Sigmoid colon (tissue), 7 donors: ENCODE measurements at places on chromosomes 13 and 19. TPM values are rescaled to one million over a fixed set of nuclear protein-coding genes. Genes with fewer than 3 reads are reported as not detected.

DNA sequence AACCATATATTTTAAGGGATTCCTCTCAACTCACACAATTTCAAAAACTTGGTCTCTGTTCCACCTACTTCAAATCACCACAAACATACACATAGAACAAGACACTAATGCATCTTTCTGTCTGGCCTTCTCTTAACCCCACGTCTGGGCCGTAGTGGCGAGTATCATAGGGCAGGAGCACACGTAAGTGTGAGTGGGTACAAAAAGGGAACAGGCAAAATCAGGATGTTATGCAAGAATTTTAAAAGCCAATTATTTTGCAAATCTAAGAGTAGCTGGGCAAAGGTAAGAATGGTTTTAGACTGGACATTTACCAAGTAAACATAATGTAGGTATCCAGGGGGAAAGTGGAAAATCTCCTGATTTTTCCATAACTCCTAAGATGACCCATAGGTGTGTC is 35.1 kb downstream of the MTMR6 start:
- H3K4me3 ChIP-seq = no peak overlapping the region
- no peaks in the 10 kb centered on the region for H3K4me1 ChIP-seq
- H3K27me3 ChIP-seq = no peaks in the 10 kb centered on the region
- peaks cover 14% of the 10 kb centered on the region for H3K36me3 ChIP-seq

DNA sequence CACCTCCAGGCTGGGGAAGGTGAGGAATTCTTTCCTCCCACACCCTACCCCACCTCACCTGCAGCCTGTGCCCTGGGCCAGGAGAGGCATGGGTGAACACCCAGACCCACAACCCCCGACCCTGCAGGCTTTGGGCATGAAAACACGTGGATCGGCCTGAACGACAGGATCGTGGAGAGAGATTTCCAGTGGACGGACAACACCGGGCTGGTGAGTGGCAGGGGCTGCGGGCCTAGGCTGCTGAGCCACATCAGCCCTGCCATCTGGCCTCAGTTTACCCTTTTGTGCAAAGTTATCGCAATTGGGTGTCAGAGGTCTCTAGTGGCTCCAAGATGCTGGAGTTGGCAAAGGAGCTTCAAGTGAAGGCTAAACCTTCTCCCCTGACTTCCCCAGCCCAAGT is 28.7 kb downstream of the NCAN start:
- H3K4me1 ChIP-seq = no peaks in the 10 kb centered on the region
- H3K36me3 ChIP-seq = no peaks in the 10 kb centered on the region
- no peak for DNase-seq
- no peaks in the 10 kb centered on the region for H3K27me3 ChIP-seq

DNA sequence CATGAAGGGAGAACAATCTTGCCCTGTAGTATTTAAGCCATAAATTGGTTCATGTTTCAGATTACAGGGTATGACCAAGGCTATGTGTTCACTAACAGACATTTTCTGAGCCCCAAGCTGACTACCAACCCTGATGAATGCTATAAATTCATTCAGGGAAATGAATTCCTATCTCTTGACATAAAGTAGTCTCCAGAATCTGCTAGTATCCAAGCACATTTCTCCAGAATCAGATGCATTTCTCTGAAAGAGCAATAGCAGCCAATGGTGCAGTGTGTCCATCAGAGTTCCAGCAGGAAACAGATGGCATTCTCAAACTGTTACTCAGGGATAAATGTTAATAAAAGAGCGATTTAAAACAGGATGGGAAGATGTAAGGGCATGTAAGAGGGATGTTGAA is 226.4 kb downstream of the COG6 start:
- no peaks in the 10 kb centered on the region for H3K36me3 ChIP-seq
- no peak overlapping the region for H3K27ac ChIP-seq
- peaks cover 10% of the 10 kb centered on the region for H3K4me1 ChIP-seq

DNA sequence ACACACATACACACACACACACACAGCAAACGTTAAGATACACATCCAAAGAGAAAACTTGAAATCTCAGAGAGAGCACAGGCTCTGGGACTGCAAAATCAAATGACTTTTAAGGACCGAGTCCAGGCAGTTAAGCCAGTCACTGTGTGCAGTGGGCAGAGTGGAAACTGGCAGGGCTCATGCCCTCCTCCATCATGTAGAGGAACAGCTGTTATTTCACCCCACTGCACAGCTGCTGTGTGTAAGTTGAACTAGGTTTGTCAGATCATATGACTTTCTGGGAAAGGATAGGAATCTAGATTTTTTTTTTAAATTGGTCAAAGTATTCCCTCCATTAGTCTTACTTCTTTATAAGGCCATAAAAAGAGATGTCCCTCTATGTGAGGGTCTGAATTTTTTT is 1002.1 kb downstream of the UQCRFS1 start:
- H3K27ac ChIP-seq = no peak overlapping the region
- no peak for DNase-seq
- H3K4me3 ChIP-seq = no peak overlapping the region
- H3K36me3 ChIP-seq = no peaks in the 10 kb centered on the region

GRCh38 chr13:38897521-38897920 is 93.1 kb downstream of the STOML3 start:
- no peak for DNase-seq
- no peak overlapping the region for H3K27ac ChIP-seq
- H3K4me3 ChIP-seq = no peak overlapping the region
- no peaks in the 10 kb centered on the region for H3K27me3 ChIP-seq
- H3K36me3 ChIP-seq = no peaks in the 10 kb centered on the region
- no peaks in the 10 kb centered on the region for H3K4me1 ChIP-seq

GRCh38 chr13:64540976-64541375 is 2689.2 kb downstream of the PCDH9 start:
- no peak overlapping the region for H3K4me3 ChIP-seq
- H3K36me3 ChIP-seq = no peaks in the 10 kb centered on the region
- H3K27ac ChIP-seq = no peak overlapping the region
- no peaks in the 10 kb centered on the region for H3K27me3 ChIP-seq
- DNase-seq = no peak

DNA sequence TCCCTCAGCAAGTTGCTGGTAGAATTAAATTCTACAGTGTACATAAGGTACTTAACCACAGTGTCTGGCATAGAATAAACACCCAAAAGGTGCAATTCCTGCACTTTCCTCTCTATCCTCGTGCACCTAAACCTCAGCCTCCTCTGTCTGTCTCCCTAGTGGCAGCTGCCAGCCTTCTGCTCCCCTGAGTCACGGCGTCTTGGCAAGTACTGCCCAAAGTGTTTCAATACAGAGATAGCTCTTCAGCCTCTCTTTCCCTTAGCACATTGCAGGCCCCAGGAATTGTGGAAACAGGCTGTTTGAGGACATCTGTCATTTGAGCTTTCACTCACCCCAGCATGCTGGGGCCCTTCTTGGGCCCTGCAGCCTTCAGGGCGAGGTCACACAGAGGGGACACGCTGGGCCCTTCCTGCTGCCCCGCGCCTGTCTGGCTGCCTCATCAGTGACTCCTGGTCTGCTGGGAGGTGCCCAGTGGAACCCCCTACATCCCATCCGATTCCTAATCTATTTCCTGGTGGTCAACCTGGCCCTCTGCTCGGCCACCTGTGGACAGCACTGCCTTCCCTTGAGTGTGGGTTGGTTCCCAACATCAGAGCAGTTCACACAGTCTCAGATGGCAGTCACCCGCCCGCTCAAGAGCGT is 19.3 kb downstream of the COL4A2 start:
- no peak overlapping the region for H3K4me3 ChIP-seq
- H3K36me3 ChIP-seq = no peaks in the 10 kb centered on the region
- no peaks in the 10 kb centered on the region for H3K27me3 ChIP-seq
- no peak for DNase-seq
- H3K4me1 ChIP-seq = peaks cover 100% of the 10 kb centered on the region
- peak overlapping the region; percentile 95 for H3K27ac ChIP-seq

DNA sequence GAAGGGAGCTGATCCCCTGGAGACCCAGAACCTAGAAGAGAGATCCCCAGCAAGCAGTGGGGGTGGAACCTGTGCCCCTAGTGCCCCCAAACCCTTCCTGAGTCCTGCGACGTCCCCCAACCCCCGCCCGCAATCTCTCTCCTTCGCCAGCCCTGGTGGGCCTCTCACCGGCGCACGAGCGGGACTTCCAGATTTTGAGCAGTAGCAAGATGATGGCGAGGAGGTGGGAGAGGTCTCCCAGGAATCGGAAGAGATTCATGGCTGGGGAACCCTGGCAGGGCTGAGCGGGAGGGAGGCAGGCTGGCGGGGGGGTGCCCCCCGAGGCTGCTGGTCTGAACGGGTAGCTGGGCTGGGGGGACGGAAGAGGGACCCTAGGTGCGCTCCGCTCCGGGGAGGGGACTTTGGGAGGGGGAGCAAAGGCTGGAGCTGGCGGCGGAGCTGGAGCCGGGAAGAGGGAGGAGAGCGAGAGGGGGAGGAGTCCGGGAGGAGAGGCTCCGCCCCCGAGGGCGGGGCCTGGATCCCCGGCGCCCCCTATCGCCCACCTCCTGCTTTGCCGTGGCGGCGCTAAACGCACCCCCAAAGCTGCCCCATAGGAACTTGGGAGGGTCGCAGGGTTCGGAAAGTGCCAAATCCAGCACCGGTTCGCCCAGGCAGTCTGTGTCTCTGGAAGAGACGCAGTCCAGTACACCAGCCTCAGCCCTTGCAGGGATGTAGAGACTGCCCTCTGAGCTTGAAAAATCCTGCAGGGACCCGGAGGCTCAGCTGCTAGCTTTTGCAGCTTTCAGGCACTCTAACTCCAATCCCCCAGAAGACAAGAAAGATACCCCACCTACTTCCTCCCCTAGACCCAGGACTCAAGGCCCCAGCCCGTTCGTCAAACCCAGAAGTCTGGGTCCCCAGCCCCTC is at the start of gene KDELR1:
KDELR1 (minus strand) TSS at position 452 of the 906 bp plus-strand sequence; CDS start at position 259, 193 bp downstream.
- H3K27me3 ChIP-seq = peaks cover 26% of the 10 kb centered on the region
- peaks cover 36% of the 10 kb centered on the region for H3K4me1 ChIP-seq

- H3K4me1 ChIP-seq = no peaks in the 10 kb centered on the region
- no peak overlapping the region for H3K27ac ChIP-seq
- no peaks in the 10 kb centered on the region for H3K36me3 ChIP-seq
- H3K4me3 ChIP-seq = no peak overlapping the region
- peak; percentile 69 for DNase-seq
These were observed 62.4 kb downstream of the SERTM1 start for GRCh38 chr13:36736119-36736726.

- DNase-seq = no peak
- no peaks in the 10 kb centered on the region for H3K4me1 ChIP-seq
- no peak overlapping the region for H3K27ac ChIP-seq
- no peaks in the 10 kb centered on the region for H3K27me3 ChIP-seq
- H3K36me3 ChIP-seq = no peaks in the 10 kb centered on the region
These were observed 351.0 kb downstream of the NALCN start for GRCh38 chr13:101065329-101065728.

DNA sequence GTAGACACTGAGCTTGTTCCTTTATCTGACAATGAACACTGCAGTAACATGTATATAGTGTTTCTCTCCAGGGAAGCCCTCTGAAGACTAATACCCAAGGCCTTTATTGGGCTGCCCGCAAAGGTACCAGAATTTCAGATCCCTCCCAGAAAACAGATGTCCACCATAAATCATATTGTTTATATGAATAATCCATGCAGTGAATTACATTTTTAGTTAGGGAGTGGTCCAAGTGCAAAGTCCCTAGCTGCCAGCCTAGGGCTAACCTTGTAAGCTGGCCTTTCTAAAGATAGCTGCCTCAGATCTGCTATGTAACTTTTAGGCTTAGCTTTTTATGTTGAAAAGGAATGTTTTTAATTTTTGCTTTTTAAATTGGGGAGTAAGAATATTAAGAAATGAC is 44.7 kb downstream of the TDRD3 start:
- no peak for DNase-seq
- no peaks in the 10 kb centered on the region for H3K36me3 ChIP-seq
- no peak overlapping the region for H3K4me3 ChIP-seq
- no peak overlapping the region for H3K27ac ChIP-seq

- no peak overlapping the region for H3K4me3 ChIP-seq
- no peaks in the 10 kb centered on the region for H3K36me3 ChIP-seq
These were observed 225.3 kb downstream of the NHLRC3 start for GRCh38 chr13:39263531-39263930.

DNA sequence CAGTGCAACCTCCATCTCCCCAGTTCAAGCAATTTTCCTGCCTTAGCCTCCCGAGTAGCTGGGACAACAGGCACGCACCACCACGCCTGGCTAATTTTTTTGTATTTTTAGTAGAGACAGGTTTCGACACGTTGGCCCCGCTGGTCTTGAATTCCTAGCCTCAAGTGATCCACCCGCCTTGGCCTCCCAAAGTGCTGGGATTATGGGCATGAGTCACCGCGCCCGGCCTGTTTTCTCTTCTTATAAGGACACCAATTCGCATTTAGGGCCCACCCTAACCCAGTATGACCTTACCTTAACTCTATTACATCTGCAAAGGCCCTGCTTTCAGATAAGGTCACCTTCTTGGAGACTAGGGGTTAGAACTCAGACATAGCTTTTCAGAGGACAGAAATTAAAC is 35.1 kb downstream of the TMEM161A start:
- no peak for DNase-seq
- no peaks in the 10 kb centered on the region for H3K27me3 ChIP-seq
- no peak overlapping the region for H3K4me3 ChIP-seq
- no peak overlapping the region for H3K27ac ChIP-seq

DNA sequence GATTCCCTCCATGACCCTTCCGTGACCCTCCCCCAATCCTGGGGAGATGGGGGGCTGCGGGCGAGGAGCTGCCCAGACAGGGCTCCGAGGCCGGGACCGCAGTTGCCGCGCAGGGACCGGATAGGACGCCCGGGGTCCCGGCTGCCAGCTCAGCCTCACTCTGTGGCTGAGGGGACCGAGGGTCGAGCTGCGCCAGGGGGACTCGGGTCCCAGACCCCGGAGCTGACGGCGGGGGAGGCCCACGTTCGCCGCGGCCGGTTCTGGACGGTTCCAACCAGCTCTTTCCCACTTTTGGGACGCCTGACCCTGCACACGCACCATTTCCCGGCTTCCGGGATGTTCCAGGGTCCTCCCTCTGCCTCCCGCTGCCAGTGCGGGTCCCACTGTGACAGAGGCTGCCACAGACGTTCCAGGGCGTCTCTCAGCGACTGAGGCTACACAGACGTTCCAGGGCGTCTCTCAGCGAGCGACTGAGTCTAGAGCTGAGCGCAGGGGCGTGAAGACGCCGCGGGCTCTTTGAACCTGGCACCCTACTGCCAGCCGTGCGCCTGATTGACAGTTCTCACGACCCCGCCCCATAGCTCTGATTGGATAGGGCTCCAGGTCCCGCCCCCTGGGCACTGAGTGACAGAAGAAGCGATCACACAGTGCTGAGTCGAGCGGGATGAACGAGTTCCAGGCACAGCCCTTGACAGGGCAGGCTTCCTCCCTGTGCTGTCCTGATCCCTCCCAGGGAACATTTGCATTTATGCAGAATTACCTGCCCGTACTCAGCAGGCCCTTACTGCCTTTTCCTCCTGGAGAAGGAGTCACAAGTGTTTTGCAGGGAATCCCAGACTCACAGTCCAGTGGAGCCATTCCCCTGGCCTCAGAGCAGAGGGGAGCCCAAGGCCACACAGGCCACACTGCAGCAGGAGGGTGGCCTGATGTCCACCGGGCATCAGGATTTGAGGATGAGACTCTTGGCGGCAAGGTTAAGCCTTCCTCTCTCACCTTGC is at the start of gene ZNF563:
ZNF563 (minus strand) TSS at position 472 of the 998 bp plus-strand sequence; CDS start at position 321, 151 bp downstream.
- peak; percentile 99 for DNase-seq
- peaks cover 11% of the 10 kb centered on the region for H3K4me1 ChIP-seq
- H3K27me3 ChIP-seq = no peaks in the 10 kb centered on the region

- no peaks in the 10 kb centered on the region for H3K4me1 ChIP-seq
- no peaks in the 10 kb centered on the region for H3K27me3 ChIP-seq
- DNase-seq = no peak
These were observed 68.2 kb downstream of the RASL11A start for GRCh38 chr13:27338816-27339215.

ZNF625 gene
- total RNA-seq = 5.0 TPM

TMEM145 gene
- 0.71 TPM for total RNA-seq

HRC gene
- 1.1 TPM for total RNA-seq

RCBTB2 gene
- 13.8 TPM for total RNA-seq

ZNF439 gene
- total RNA-seq = 8.6 TPM

TTC9B gene
- total RNA-seq = 5.0 TPM

KLK12 gene
- not detected for total RNA-seq

TEX29 gene
- total RNA-seq = 2.1 TPM

ZNF253 gene
- total RNA-seq = 6.4 TPM

ZNF577 gene
- total RNA-seq = 21.7 TPM
